ENCODE measurements at places on chromosomes 12 and 14.

DNA sequence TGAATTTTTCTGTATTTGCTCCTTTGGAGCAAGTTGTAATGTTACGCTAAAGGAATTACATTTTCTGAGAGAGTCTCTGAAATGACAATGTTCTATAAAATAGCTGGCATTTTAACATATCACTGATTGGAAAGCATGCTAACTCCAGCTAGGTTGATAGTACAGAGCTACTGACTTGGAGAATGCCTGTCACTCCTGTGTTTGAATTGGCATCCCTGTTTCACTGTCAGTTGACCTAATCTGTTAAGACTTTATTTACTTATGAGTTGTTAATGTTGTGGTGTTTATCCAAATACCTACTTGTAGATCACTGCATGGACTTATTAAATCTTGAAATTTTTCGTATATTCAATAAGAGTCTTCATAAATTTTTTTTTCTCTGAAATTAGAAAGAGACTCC is 33.6 kb downstream of the HCFC2 start:
- no peak for DNase-seq

DNA sequence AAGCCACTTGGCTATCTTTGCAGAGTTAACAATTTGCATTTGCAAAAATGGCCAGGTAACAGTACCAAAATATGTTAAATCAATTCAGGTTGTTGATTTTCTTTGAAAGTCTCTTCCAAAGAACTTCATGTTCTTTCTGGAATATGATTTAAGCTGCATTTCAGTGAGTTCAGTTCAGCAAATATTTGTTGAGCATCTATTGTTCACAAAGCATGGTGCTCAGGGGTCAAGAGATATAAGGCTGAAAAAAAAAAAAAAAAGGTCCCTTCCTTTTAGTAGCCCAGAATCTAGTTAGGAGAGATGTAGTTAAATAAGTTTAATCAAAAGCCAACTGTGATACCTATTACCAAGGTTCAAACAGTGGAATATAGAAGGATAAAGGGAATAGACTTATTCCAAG is 317.1 kb downstream of the ZFP36L1 start:
- DNase-seq = no peak

DNA sequence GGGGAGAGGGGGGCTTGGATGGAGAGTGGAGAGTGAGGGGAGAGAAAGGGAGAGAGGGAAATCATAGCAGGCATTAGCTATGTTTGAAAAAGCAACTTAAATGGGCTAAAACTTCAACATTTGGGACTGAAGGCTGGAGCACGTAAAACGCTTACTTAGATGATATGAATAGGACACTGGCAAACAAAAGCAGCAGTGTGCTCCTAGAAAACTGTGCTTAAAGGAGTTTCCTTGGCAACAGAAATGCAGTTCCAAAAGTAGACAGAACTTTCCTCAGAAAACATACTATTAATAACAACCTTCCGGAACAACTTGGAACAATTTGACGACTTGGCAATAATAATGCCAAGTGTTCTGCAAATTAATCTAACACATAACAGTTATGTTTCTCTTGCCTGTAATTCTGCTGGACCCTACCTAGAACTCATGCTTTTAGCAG is 235.5 kb upstream of the NPAS3 start:
- DNase-seq = no peak

GRCh38 chr12:8026291-8026900 is 6.1 kb upstream of the FOXJ2 start:
- DNase-seq = peak; percentile 95

- DNase-seq = no peak
These were observed 5.2 kb upstream of the LMO3 start for GRCh38 chr12:16611146-16611545.

DNA sequence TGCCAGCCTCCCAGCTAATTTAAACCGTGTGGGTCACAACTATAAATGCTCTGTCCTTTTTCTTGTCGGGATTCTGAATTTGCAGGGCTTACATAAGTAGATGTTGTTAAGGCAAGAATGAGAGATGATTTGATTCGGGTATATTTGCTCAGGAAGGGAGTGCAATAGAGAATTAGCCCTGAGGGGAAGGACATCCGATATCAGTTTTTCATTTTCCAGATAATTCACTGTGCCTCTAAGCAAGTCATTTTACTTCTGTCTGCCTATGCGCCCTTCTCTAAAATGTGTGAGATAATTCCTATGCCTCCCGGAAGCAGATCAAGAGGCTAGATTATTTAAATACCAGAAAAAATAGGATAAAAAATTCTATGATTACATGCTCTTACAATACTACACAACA is 300.5 kb downstream of the RMST start:
- DNase-seq = no peak

- DNase-seq = no peak
These were observed 5.9 kb upstream of the SPTB start for GRCh38 chr14:64885559-64885958.

- no peak for DNase-seq
These were observed 66.0 kb downstream of the ANO4 start for GRCh38 chr12:100860611-100861010.

DNA sequence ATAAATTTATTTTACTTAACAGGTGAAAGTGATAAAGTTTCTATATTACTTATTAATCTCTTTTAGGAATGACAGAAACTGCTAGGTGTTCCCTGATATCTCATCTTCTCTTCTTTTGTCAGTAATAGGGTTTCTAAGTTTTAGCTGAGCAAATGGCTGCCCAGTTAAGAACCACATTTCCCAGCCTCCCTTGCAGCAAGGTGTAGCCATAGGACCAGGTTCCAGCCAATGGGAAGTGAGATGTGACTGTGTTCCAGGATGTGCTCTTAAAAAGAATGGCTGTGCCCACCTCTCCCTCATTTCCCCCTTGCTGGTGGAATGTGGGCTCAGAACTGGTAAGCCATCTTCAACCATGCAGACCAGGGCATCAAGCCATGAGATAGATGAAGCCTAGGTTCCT is 165.6 kb downstream of the HELB start:
- no peak for DNase-seq

DNA sequence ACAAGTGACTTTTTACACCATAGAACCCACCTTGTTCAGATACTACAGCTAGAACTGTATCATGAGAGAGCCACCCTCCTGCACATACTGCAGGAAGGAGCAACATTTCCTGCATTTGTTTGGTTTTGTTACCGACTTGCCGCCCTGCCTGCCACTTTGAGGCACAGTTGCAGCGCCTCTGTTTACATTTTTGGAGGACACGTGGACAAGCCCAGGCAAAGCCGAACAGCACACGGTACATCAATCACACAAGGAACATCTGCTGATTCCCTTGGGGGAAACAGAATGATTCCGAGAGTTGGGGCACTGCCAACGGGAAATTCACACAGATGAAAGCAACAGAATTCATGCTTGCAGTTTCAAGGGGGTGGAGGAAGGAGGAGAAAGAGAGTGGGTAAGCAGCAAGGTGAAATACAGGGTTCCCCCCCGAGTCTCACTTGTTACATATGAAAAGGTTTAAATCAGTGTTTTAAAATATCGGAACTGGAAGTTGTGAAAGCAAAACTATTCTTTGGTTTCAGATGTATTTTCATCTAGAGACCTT is 110.7 kb downstream of the BTG1 start:
- peak; percentile 72 for DNase-seq

GRCh38 chr12:51942501-51943000 is 8.9 kb upstream of the ACVR1B start:
- DNase-seq = no peak
